ENCODE measurements at places on chromosomes 16 and 17. TPM values are rescaled to one million over a fixed set of nuclear protein-coding genes. Genes with fewer than 3 reads are reported as not detected.

The CSF3 gene
- not detected for polyA plus RNA-seq

The LITAFD gene
- not detected for polyA plus RNA-seq

DNA sequence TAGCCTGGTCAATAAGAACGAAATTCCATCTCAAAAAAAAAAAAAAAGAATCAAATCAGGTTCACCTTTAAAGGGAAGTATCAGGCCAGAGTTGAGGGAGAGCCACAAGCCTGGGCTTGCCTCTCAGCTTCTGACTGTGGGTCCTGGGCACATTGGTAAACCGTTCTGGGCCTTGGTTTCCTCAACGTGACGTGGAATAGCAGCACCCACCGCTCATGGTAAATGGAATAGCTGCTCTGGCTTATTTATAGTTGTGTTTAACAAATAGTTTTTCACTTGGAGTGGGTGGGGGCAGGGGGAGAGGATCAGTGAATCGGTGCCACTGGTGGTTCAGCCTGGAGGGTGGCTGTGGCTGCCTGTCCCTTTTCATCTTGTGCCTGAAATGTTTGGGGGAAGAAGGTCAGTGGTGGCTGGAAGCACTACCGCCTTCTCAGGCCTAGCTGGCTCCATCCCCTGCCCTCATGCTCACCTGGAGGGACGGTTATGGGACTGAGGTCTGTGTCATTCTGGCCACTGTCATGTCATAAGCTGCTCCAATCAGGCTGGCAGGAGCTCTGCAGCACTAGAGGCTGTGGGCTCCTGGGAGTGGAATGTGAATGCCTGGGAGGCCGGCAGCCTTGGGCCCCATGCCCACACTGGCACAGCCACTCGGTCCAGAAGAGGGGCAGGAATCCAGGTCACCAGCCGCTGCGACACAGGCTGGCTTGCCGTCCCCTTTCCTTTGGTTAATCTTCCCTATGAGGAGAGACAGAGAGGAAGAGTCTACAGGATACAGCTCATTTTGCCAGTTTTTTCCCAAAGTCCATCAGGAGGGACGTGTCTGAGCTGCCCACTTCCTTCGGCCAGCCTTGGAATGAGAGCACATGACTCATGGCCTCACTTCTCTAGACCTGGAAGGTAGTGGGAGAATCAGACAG lies 27.0 kb downstream of the CCR7 start:
- peaks cover 13% of the 10 kb centered on the region for H3K4me1 ChIP-seq
- H3K36me3 ChIP-seq: no peaks in the 10 kb centered on the region
- DNase-seq: no peak
- H3K27me3 ChIP-seq: no peaks in the 10 kb centered on the region
- peak overlapping the region; percentile 61 for H3K27ac ChIP-seq
- no peak overlapping the region for H3K4me3 ChIP-seq

- H3K4me1 ChIP-seq: no peaks in the 10 kb centered on the region
- no peak overlapping the region for H3K4me3 ChIP-seq
- H3K36me3 ChIP-seq: no peaks in the 10 kb centered on the region
- DNase-seq: no peak
- peaks cover 46% of the 10 kb centered on the region for H3K27me3 ChIP-seq
Measured at GRCh38 chr17:40980117-40980516, 4.0 kb downstream of the KRT40 start.

DNA sequence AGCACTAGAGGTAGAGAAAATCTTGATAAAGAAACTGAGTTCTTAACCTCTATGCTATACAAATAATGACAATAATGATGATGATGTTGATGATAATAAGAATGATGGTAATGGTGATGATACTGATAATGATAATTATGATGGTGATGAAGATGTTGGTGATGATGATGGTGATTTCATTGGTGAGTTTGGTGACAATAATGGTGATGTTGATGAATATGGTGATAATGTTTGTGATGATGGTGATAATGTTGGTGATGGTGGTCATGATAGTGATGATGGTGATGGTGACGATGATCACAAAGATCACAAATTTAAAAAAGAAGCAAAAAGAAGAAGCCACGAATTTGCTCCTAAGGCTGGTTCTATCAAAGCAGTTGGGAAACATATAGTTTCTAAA lies 519.0 kb upstream of the C16orf82 start:
- no peak for DNase-seq
- no peak overlapping the region for H3K4me3 ChIP-seq
- no peaks in the 10 kb centered on the region for H3K36me3 ChIP-seq
- no peaks in the 10 kb centered on the region for H3K4me1 ChIP-seq

- no peaks in the 10 kb centered on the region for H3K36me3 ChIP-seq
- H3K4me3 ChIP-seq: no peak overlapping the region
- DNase-seq: no peak
- no peaks in the 10 kb centered on the region for H3K27me3 ChIP-seq
Measured at GRCh38 chr17:57914273-57915142, 40.7 kb downstream of the CUEDC1 start.

DNA sequence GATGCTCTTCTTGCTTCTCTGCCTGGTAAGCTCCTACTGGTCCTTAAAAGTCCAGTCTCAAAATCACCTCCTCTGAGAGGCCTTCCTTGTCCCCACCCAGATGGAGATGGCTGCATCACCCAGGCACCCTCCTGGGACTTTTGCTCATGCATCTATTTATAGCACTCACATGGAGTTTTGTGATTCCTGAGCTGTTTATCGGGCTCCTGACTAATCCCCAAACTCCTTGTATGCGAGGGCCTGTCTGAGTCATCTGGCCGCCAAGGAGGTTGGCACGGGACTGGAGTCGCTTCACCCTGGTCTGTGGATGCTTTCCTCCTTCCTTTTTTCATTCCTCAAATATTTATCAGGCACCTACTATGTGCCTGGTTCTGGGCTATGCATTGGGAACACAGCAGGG lies 2.3 kb upstream of the MAP2K3 start:
- no peak overlapping the region for H3K27ac ChIP-seq
- H3K27me3 ChIP-seq: no peaks in the 10 kb centered on the region
- H3K4me1 ChIP-seq: peaks cover 18% of the 10 kb centered on the region
- no peak overlapping the region for H3K4me3 ChIP-seq

The ITGAD gene
- not detected for polyA plus RNA-seq

GRCh38 chr17:63549289-63549945 lies 860 bp upstream of the DCAF7 start:
- H3K27ac ChIP-seq: peak overlapping the region; percentile 87
- DNase-seq: no peak
- peak overlapping the region; percentile 85 for H3K4me3 ChIP-seq
- peaks cover 6% of the 10 kb centered on the region for H3K36me3 ChIP-seq
- peaks cover 37% of the 10 kb centered on the region for H3K4me1 ChIP-seq
